A375 (cell line): ENCODE measurements at places on chromosomes 2 and 18. TPM values are rescaled to one million over a fixed set of nuclear protein-coding genes. Genes with fewer than 3 reads are reported as not detected.

Gene TTC21B
- total RNA-seq: 11.6 and 18.2 TPM in 2 replicates

Gene GALNT5
- 1.1 and 1.5 TPM in 2 replicates for total RNA-seq

Gene PIEZO2
- 0.79 and 3.7 TPM in 2 replicates for total RNA-seq

Gene TCF23
- total RNA-seq: not detected in 2 replicates

Gene KCNF1
- total RNA-seq: not detected in 2 replicates

Gene NYAP2
- total RNA-seq: not detected in 2 replicates

Gene HOXD10
- total RNA-seq: 0.80 and 1.9 TPM in 2 replicates

Gene C2orf69
- total RNA-seq: 5.3 and 5.7 TPM in 2 replicates

Gene IL1A
- total RNA-seq: 4.2 and 8.8 TPM in 2 replicates

Gene DSG1
- not detected in 2 replicates for total RNA-seq

Gene EDAR
- total RNA-seq: not detected in 2 replicates

Gene DES
- total RNA-seq: not detected in 2 replicates

Gene LRATD1
- total RNA-seq: 0.08 and 0.13 TPM in 2 replicates

Gene FAHD2A
- 20.6 and 24.6 TPM in 2 replicates for total RNA-seq

Gene MAT2A
- total RNA-seq: 188 and 191 TPM in 2 replicates

Gene KCNK3
- 0.37 and 0.60 TPM in 2 replicates for total RNA-seq

Gene CYP26B1
- 1.6 and 2.3 TPM in 2 replicates for total RNA-seq

Gene ABHD3
- 4.8 and 5.6 TPM in 2 replicates for total RNA-seq

Gene ALK
- total RNA-seq: 0.32 and 0.34 TPM in 2 replicates

Gene MYCN
- 0.08 TPM in 2 replicates for total RNA-seq

Gene LOXHD1
- total RNA-seq: not detected in 2 replicates

Gene SKA1
- total RNA-seq: 21.3 and 25.2 TPM in 2 replicates

Gene FAM228B
- 2.5 and 3.2 TPM in 2 replicates for total RNA-seq

Gene CD28
- 0.19 and 0.80 TPM in 2 replicates for total RNA-seq

Gene ALPP
- 0.13 and 0.26 TPM in 2 replicates for total RNA-seq

Gene KIAA2012
- 0.08 TPM in 1 of 2 replicates, not detected in the other for total RNA-seq

Gene SCG2
- 10.3 and 12.0 TPM in 2 replicates for total RNA-seq

Gene TLX2
- 1.8 and 2.8 TPM in 2 replicates for total RNA-seq

Gene DUSP19
- 0.68 and 1.5 TPM in 2 replicates for total RNA-seq

Gene GDF7
- total RNA-seq: 0.04 and 0.11 TPM in 2 replicates

Gene ARHGEF33
- not detected in 2 replicates for total RNA-seq

Gene ELAC1
- total RNA-seq: 10.8 and 11.1 TPM in 2 replicates

Gene ADI1
- total RNA-seq: 41.9 and 45.1 TPM in 2 replicates

Gene ARHGAP25
- 0.53 and 0.91 TPM in 2 replicates for total RNA-seq

Gene SCRN3
- 21.2 TPM in 2 replicates for total RNA-seq

Gene FBXO15
- 0.96 and 1.8 TPM in 2 replicates for total RNA-seq

Gene PDE11A
- total RNA-seq: 0.04 and 0.19 TPM in 2 replicates

Gene SCN2A
- 0.27 and 0.41 TPM in 2 replicates for total RNA-seq

Gene C1GALT1C1L
- 1.1 and 3.3 TPM in 2 replicates for total RNA-seq

Gene RAMP1
- total RNA-seq: 96.5 and 109 TPM in 2 replicates

Gene CRYGD
- total RNA-seq: not detected in 2 replicates

Gene COL5A2
- total RNA-seq: 101 and 104 TPM in 2 replicates

Gene TRABD2A
- 3.2 and 4.0 TPM in 2 replicates for total RNA-seq
